Ureter (tissue), 1 donor: ENCODE measurements at places on chromosomes 3 and 15. TPM values are rescaled to one million over a fixed set of nuclear protein-coding genes. Genes with fewer than 3 reads are reported as not detected.

ROPN1 gene
- not detected for total RNA-seq

CASR gene
- 0.08 TPM for total RNA-seq

KNG1 gene
- total RNA-seq = not detected

KY gene
- 2.0 TPM for total RNA-seq

AGBL1 gene
- not detected for total RNA-seq

CPN2 gene
- total RNA-seq = not detected

DNA sequence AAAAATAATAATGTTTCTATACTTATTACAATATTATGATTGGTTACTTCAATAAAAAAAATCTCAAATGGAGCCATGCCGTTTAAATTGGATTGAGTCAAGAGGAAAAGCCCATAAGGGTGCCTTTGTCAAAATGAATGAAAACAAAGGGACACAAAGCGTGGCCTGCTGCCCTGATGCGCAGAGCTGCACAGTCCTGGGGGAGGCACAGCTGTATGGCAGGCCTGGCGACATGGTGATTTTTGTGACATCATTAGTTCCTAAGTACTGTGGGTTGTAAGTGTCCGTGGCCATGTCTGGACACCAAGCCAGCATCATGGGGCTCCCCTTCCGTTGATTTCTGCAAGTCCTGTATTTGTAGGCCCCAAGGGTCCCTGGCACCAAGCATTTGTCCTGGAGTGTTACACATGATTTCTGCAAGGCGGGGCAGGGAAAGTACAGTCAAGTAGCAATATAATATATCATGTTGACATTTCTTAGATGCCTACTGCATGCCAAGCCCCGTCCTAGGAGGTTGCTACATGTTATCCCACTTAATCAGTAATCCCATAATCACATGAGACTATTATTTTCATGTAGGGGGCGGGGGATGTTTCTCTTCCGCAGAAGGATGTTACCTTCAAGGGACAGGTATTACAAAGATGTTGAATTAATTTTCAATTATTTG is 59.7 kb downstream of the GHSR start:
- DNase-seq = no peak

GRCh38 chr3:94083261-94083660 is 20.4 kb downstream of the NSUN3 start:
- no peak for DNase-seq

DNA sequence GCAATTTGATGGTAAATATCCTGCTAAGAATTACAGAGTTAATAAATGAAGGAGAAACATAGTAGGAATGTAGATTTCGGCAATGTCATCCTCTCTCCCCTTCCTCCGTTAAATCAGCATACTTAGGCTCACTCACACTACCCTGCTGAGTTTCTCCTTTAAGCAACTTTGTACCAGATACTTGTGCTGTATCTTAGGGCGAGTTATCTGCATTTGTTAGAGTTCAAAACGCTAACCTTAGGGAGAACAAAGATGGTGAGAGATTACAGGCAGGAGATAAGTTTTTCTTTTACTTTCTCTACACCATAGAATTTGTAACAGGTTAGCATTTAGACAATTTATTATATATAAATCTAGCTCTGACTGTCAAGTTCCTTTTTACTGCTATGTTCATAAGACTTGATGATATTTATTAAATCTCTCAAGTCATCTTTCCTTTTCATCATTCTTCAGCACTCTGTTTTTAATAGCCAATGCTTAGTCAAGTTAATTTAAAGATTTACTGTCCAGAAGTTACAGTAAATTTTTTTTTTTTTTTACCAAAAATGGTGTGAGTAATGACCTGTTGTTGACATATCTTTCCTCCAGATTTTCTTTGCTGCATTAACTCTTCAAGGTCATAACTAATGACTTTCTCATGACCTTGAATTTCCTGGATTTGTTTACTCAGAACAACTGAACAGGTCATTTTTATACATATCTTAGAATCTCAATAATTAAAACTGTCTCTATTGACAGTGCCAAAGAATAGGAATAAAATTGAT is 22.2 kb downstream of the SUCNR1 start:
- DNase-seq = no peak

- DNase-seq = no peak
Observed at GRCh38 chr15:72116731-72117485, 1.0 kb downstream of the MYO9A start.

DNA sequence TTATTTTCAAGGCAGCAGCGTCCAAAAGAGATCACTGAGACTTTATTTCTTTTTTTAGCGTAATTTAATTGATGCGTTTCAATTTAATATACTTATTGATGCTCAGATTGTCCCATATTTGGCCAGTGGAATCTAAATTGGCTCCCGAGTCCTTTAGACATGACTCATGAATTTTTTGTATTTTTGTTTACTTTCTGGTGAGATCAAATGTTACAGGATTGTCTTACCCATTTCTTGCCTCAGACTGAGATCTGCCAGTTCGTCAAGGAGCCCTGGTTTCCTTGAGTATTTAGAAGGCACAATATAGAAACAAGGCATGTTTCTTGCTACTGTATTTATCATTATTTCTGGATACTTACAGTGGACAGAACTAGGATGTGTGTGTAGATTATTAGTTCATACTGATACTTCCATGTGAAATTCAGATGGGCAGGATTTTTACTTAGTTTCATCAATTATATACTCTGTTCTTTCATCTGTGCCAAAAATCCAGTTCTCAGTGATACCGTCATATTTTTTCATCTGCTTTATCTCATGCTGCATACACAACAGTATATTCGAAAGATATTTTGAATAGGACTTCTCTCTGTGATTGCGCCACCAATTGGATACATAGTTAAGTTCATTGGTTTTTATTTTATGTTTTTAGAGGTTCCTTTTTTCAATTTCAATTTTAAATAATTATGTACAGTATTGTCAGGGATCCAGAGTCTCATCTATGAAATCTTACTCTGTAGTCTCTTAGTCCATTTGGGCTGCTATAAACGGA is 436.9 kb upstream of the C2CD4B start:
- DNase-seq = no peak

DNA sequence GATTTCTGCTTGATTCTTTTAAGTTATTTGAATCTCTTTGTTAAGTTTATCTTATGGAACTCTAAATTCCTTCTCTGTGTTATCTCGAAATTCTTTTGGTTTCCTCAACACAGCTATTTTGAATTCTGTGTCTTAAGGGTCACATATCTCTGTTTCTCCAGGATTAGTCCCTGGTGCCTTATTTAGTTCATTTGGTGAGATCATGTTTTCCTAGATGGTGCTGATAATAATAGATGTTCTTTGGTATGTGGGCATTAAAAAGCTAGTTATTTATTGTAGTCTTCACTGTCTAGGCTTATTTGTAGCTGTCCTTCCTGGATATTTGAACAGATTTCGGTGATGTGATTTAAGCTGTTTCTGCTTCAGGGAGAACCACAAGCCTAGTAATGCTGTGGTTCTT is 615.6 kb upstream of the NECTIN3 start:
- no peak for DNase-seq

DNA sequence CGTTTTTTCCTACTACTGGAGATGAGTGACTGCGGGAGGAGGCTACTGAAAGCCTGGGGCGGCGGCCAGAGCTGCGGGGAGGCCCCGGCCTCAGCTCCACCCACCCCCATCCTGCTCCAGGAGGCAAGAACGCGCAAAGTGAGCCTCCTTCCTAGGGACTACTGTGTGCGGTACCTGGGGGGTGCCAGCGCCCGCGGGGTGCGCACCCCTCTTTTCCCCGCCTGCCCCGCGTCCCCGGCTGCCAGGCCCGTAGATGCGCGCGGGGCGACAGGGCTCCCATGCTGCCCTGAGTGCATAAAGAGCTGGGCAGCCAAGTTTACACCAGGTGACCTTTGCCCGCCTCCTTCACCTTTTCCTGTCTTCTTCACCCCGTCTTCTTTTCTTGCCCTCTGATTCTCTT is 2.5 kb upstream of the USF3 start:
- no peak for DNase-seq

- no peak for DNase-seq
Observed at GRCh38 chr3:16326724-16327349, 61.8 kb downstream of the OXNAD1 start.

GRCh38 chr3:43854283-43854682 is 163.5 kb downstream of the ABHD5 start:
- DNase-seq = no peak

GRCh38 chr3:113495035-113495434 is 19.9 kb downstream of the SPICE1 start:
- peak; percentile 49 for DNase-seq

DNA sequence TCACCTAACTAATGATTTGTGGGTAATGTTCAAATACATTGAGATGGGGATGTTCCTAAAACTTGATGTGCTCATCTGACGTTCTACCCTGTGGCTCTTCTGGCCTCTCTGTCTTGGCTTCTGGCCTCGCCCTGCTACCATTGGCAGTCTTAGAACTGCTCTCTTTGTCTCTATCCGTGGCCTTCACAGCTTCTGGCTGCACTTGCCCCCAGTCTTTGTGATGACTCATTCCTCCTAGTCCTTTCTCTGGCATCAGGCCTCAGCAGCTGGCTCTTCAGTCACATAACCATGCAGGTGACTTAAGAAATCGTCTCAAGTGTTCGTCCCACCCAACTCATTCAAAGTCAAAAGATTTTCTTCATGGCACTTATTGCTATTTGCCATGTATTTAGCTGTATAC is 188.1 kb downstream of the BBX start:
- DNase-seq = no peak

- DNase-seq = no peak
Observed at GRCh38 chr3:59300733-59301132, 250.9 kb upstream of the CFAP20DC start.

DNA sequence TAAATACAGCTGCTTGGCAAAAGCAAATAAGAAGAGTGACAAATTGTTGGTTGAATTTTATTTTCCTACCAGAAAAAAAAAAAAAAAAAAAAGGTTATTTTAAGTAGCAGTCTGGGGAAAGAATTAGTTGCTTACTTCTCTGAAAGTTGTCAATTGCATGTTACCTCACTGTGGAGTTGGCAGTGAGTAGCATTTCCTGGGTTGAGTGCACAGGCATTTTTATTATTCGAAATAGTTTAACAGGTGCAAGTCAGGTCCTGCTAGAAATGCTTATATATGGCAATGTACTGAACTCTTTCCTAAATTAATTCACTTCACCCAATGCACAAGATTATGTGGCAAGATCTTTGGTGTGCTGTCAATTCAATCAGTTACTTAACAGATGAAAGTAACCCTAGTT is 680.6 kb downstream of the EPHA3 start:
- DNase-seq = no peak

DNA sequence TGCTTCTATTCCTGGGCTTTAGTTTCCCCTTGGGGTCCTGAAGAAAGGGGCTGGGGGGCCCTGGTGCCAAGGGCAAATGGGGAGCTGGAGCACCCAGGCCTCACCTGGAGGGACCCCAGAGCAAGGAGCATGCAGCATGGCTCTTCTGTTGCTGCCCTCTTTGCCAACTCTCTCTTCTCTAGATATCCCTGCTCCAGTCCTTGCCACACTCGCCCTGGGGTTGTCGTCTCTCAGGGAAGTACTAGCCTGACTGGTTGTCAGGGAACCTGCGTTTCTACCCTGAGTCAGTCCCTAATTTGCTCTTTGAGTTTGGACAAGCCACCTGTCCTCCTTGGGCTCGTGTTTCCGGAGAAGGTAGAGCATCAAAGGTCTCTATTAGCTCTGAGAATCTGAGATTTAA is 63.7 kb upstream of the UBE2Q2 start:
- peak; percentile 4 for DNase-seq
